ENCODE measurements at places on chromosomes 5 and 9.

- DNase-seq = no peak
These were observed 156.9 kb upstream of the NR3C1 start for GRCh38 chr5:143560378-143560777.

DNA sequence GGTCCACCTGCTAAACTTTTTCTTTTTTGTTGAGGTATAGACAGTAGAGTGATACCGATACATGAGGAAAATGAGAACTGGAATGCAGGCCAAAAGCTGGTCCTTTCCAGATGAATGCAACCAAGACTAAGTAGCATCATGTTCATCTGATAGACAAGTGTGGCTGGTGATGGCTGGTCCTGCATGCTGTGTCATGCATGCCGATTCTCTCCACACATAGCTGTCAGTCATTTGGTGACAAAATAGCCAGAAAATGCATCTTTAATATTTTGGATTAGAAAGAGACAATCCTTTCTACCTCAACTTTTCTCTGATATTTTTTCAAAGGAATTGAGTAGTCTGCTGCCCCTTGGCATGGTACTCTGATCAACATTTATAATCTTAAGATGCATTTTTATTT, 49.9 kb downstream of the ZSWIM6 start:
- DNase-seq = no peak

DNA sequence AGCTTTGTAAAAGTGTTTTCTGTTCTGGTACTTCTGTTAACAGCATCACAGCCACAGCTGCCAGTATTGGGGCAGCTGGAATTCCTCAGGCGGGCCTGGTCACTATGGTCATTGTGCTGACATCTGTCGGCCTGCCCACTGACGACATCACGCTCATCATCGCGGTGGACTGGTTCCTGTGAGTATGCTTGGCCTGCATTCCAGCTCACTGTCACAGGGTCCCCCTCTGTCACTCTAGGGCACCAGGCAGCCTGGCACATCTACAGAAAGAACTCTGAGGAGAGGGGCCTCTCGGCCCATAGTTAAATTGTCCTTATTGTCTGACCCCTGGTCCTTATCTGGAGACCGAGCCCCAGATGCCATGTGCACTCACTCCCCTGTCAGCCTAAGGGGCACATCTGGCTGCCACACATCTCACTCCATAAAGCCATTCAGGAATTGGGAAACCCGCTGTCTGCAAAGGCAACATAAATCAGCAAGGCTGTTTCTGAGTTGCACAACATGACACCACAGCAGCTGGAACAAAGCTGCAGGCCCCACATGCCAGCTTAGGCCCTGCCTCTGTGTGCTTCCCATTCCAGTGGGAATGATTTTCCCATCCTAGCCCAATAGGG, 77.5 kb downstream of the SLC1A3 start:
- no peak for DNase-seq

- DNase-seq = no peak
These were observed 93.6 kb upstream of the ANKRD55 start for GRCh38 chr5:56326770-56327169.

GRCh38 chr9:131370638-131371037, 23.2 kb upstream of the PRRC2B start:
- DNase-seq = no peak

DNA sequence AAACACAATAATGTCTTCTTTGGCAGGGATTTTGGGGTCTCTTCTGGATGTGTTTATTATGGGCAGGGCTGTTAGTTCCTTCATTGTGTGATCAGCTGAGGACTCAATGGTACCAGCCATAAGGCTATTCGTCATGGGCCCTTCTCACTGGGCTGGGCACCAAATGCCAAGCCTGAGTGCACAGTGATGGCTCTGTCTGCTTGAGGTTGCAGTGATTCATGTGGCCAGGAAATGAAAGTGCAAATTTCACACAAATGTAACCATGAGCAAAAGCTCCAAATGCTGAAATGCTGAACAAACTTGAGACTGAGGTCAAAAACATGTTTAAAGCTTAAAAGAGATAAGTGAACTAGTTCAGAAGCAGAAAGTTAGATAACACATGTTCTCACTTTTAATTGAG, 191.0 kb downstream of the TARS1 start:
- DNase-seq = no peak

- DNase-seq = no peak
These were observed 20.6 kb downstream of the IRF1 start for GRCh38 chr5:132470010-132470392.

- no peak for DNase-seq
These were observed 782.8 kb upstream of the ACO1 start for GRCh38 chr9:31601666-31602065.

DNA sequence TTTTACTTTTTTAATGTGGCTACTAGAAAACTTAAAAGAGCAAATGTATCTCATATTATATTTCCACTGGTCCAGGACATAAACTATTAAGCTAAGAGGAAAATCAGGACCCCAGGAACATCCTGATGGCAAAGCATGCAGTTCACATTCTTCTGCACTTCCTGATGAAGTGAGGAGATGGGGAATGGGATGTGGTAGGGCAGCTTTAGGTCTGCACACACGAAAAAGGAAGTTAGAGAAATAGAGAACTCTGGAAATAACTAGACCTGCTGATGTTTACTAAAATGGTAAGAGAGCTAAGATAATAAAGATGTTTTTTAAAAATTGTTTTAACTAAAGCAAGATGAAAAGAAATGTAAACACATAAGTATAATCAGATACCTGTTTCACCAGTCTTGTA, 39.7 kb upstream of the NIPBL start:
- DNase-seq = no peak

DNA sequence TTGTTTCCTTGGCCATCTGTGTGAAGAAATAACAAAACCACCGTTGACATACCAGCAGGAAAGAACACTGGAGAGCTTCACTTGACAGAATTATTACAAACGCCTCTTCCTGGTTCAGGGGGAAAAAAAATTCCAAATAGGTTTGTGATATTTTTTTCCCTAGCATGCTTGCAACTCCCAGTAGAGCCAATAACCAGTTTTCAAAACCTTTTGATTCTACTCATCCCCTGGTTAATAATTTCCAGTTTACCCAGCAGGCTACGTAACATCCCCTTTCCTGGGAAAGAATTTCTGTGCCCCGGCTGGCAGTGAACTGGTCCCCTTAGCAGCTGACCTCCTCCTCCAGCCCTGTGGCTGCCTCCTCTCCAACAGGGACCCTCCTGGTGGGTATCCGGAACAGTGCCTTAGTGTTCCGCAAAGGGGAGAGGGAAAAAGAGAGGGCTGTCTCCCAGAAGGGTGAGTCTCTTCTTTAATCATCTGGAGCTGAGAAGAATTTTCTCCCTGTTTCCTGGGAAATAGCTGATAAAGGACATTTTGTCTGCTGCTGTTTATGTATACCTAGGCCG, 72.8 kb upstream of the BOD1 start:
- DNase-seq = no peak

DNA sequence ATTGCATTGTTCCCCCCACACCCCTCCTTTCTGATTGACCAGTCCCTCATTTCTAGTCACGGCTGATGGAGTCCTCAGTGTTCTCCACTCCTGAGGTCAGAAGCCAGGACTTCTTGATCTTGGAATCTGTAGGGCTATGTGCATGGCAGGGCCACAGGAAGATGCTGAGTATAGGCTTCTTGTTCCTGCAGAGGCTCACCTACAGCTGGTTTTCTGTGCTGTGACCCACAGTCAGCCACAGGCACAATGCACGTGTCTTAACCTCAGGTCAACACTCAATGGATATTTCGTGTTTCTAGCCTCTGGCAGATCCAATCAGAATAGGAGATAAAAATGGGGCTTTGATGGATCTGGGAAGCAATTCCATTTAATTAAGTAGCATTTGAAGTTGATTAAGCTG, 14.3 kb upstream of the CXCL14 start:
- no peak for DNase-seq

DNA sequence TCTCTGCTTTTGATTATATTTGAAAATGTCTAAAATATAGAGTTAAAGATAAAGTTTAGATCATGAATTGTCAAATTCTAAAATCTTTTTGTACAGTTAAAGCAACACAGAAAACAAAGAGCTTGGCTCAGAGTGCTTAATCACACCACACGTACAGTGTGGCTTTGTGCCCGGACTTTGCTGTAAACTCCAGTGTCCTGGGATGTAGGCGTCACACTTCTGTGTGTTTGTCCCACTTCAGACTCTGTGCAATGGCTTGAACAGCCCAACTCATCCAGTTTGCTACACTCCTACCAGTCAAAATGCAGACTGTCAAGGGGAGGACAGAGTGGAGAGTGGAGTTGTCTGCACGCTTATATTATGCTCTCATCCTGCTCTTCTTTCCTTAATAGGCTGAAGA, 45.3 kb downstream of the SMARCA2 start:
- no peak for DNase-seq

DNA sequence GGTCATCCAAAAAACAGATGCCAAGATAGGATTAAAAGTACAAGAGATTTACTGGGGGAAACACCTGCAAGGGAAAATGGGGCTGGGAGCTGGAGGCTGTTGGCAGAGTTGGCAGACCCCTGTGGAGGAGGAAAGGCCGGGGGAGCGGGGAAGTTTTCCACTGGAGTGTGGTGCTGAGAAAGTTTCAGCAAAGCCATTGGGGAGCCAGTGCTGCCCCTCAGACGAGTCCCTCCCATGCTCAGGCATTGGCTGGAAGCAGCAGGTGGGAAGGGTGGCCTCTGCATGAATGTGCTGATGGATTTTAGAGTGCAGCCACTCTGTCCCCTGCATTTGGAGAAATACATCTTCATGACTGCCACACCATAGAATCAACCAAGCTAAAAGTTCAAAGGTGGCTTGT, 52.8 kb downstream of the TTC1 start:
- DNase-seq = no peak

GRCh38 chr5:76547891-76548524, 75.2 kb downstream of the F2RL2 start:
- DNase-seq = no peak

- no peak for DNase-seq
These were observed 203.9 kb downstream of the CWC27 start for GRCh38 chr5:64972591-64972990.

DNA sequence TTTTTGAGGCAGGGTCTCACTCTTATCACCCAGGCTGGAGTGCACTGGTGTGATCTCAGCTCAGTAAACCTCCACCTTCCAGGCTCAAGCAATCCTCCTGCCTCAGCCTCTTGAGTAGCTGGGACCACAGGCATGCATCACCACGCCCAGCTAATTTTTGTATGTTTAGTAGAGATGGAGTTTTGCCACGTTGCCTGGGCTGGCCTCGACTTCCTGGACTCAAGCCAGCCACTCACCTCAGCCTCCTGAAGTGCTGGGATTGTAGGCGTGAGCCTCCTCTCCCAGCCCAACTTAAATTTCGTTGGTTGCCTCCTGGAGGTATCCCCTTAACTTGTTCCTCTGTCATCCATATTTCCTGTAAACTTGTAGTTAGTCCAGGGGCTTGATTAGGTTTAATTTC, 47.2 kb downstream of the RAB24 start:
- no peak for DNase-seq

Data from activated CD4-positive, alpha-beta T cell treated with anti-CD3 and anti-CD28 coated beads for 48 hours (primary cell).